Glutamatergic neuron (in vitro differentiated cells): ENCODE measurements at places on chromosomes 7 and 10.

- DNase-seq: peak; percentile 62
Observed at GRCh38 chr7:44534501-44534900, 6.6 kb downstream of the NPC1L1 start.

DNA sequence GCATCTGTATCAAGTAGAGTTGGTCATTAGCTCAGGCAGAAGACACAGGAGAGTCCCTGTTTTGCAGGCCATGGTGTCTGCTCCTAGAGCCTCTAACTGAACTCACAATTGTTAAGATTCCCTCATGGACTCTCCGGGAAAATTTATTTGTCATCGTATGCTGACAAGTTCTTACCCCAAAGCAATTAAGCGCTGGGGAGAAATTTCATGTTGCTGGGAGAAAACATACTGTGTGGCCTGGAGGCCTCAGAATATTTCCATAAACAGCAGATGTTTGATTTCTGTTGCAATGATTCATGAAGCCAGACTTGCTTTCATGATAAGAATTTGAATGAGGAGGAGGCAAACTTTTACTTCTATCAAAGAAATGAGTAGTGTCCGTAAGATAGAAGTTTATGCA is 583.2 kb downstream of the GATA3 start:
- DNase-seq: no peak

DNA sequence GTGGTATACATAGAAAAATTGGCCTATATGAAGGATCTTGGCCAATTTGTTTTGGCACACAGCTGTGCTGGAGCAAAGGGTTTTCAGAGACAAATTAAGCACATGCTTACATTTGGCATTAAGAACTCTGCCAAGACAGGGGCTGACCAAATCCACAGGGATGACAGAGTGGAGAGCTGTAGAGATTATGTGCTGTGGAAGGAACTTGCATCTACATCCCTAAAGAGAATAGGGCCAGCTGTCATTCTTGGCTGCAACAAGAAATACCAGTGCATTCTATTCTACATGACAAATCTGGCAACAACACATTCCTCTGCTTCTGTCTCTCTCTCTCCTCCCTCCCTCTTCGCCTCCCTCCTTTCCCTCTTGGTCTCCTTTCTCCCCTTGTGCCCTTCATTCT is 75.6 kb downstream of the POM121L12 start:
- DNase-seq: no peak

GRCh38 chr7:25385506-25386136 is 157.3 kb upstream of the NPVF start:
- no peak for DNase-seq

DNA sequence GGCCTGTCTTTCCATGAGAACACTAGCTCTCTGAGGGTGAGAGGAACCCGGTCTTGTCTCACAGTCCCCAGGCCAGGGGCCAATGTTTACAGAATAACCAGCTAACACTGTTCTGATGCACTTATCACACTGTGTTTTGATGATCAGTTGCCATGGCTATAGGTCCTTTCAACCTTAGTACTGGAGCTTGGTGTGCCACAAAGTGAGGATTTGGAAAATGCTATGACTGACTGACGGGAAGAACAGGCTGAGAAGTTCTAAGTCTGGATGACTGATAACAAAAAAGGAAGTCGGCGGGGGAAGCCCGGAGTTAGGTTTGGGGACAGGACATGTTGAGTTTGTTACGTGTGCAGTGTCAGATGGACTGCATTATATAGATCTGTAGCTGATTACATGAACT is 141.8 kb downstream of the CTTNBP2 start:
- DNase-seq: no peak
